AG09309 (cell line): ENCODE measurements at places on chromosomes 7 and 10.

DNA sequence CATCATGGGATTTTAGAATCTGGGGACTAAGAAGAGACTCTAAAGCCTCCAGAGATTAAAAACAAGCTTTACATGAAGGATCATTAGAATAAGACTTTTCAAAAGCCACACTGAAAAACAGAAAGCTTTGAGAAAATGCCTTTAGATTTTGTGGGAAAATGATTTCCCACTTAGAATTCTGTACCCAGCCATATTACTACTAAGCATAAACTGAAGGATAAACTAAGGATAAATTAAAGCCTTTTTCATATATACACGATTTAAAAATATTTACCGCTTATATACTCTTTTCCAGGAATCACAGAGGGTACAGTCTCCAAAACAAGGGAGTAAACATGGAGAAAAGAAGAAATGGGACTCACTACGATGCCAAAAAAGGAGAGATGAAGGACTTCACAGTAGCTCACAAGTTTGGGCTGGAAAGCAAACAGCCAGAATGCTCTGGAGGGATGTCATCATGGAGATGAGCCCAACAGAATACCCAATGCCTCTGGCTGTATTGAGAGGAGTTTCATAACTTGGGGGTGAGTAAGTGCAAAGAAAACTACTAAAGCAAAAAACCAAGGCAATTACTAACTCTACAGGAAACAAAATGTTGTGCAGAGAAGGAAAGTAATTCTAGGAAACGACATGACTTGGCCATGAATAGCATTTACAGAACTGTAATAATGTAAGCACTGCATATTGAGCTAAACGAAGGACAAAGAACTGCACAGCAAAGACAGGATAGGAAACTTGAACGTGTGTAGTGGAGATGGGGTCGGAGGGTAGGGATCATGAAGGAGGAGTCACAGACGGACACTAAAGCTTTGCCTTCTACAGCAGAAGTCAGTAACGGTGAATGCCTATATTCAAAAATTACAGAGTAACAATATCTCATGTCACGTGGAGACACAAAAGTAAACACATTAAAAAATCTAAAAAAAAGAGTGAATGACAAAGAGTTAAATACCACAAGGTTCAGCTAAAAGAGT, 61.4 kb upstream of the ASAH2 start:
- DNase-seq = peak; percentile 34

GRCh38 chr10:6721964-6722615, 142.0 kb upstream of the PRKCQ start:
- peak; percentile 90 for DNase-seq

GRCh38 chr7:74174606-74175082, 488 bp downstream of the EIF4H start:
- peak; percentile 4 for DNase-seq

DNA sequence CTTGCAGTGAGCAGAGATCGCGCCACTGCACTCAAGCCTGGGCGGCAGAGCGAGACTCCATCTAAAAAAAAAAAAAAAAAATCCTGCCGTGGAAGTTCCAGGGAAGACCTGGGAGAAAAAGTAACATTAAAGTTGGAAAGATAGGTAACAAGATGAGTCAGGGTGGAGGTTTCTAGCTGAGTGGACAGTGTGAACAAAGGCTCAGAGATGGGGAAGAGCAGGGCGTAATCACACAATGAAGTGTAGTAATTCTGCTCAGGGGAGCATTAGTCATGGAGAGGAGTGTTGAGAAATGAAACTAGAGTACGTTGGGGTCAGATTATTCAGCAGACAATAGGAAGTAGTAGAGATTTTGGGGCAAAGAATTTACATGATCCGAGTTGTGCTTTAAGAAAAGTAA, 21.6 kb upstream of the WASL start:
- DNase-seq = peak; percentile 18

- DNase-seq = no peak
Measured at GRCh38 chr7:45659496-45660139, 85.5 kb downstream of the ADCY1 start.

DNA sequence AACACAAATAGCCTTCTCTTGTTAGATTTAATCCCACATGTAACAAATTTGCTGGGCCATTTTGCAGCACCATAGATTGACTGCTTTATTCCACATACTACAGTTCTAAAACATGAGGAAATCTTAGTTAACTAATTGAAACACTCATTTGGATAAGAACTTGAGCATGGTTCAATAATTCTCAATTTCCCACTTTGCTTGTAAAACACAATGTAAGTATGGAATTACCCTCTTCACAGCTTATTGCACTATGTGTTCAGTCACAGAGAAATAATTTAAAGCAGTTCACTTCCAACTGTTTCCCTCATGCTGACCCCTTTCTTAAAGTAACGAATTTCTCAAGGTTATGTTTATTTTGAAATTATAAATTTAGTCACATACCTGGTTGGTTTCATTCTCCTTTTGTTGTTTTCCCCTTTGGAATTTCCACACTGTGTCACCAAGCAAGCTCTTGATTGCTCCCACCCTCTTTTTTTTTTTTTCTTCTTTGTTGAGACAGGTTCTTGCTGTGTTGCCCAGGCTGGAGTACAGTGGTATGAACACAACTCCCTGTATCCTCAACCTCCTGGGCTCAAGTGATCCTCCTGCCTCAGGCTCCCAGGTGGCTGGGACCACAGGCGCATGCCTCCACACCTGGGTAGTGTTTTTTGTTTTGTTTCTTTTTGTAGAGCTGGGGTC, 425.4 kb downstream of the EXOC4 start:
- no peak for DNase-seq

GRCh38 chr7:150934045-150934766, 43.9 kb downstream of the KCNH2 start:
- DNase-seq = no peak

- DNase-seq = no peak
Measured at GRCh38 chr7:29145553-29146056, 732 bp downstream of the CPVL start.

DNA sequence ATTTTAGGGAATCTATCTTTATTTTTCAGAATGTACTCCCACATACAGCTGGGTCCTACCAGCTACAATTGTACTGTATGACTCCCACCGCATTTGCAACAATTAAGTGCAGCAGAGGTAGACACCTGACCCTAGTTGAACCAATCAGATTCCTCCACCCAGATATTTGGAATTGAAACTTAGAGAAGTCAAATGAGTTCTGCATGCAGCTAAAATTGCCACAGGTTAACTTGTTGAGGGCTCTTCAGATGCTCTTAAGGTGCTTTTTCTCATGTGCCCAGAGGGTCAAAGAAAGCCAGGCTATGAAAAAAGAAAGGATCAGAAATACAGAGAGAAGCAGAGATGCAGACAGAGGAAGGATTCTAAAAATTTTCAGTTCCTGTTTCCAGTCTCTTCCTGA, 68.0 kb upstream of the TES start:
- DNase-seq = no peak

DNA sequence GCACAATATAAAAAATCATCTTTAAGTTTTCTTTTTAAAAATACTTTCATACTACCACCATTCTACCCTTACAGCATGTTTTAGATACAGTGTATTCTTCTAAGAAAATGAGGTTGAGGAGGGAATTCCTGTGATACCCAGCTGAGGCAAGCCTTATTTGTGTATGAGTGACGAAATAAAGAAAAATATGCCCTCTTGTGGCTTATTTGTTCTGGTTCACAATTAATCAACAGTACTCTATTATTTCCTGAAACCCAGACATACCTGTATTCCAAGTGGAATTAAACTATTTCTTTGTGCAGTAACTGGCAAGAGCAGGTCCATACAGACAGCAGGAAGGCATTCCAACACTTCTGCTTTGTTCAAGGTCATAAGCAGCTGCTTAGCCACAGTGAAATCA, 4.5 kb upstream of the SEMA3D start:
- no peak for DNase-seq

GRCh38 chr7:102991540-102992214, 78.9 kb downstream of the LRRC17 start:
- peak; percentile 74 for DNase-seq
